ENCODE measurements at places on chromosomes 4 and X.

DNA sequence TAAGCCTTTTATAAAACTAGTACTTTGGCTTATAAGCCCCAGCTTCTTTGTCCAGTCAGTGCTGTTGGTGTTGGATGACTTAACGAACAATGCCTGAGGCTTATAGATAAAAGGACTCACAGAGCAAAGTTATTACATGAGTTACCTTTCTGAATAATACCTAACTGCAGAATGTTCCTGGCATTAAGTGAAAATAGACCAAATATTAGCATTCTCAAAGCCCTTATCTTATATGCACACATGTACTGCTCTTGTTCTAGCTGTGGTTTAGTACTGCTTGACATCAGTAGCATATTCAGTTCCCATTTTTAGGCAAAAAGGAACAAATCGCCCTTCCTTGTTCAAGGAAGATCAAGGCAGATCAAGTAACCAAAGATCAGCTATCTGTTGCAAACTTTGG is 131.6 kb downstream of the ZNF330 start:
- DNase-seq: no peak

GRCh38 chrX:38552721-38553120 is 8.6 kb upstream of the TSPAN7 start:
- DNase-seq: no peak

DNA sequence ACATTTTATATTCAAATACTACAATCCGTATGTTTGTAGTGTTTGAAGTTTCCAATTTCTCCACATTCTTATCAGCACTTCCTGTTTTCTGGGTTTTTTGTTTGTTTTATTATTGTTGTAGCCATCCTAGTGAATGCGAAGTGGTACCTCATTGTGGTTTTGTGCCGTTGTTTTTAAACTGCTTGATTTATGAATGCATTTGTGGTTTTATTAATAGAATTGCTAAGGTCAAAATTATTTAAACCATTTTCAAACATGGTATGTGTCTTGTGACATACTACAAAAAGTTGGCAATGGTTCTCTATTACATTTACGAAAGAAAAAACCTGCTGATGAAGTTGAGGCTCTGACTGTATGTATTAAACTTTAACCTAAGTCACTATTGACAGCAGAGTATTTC is 780.0 kb upstream of the MAGEB2 start:
- no peak for DNase-seq

GRCh38 chr4:41346306-41347061 is 89.8 kb downstream of the UCHL1 start:
- no peak for DNase-seq

- no peak for DNase-seq
Measured at GRCh38 chrX:77502951-77503525, 55.8 kb downstream of the FGF16 start.

DNA sequence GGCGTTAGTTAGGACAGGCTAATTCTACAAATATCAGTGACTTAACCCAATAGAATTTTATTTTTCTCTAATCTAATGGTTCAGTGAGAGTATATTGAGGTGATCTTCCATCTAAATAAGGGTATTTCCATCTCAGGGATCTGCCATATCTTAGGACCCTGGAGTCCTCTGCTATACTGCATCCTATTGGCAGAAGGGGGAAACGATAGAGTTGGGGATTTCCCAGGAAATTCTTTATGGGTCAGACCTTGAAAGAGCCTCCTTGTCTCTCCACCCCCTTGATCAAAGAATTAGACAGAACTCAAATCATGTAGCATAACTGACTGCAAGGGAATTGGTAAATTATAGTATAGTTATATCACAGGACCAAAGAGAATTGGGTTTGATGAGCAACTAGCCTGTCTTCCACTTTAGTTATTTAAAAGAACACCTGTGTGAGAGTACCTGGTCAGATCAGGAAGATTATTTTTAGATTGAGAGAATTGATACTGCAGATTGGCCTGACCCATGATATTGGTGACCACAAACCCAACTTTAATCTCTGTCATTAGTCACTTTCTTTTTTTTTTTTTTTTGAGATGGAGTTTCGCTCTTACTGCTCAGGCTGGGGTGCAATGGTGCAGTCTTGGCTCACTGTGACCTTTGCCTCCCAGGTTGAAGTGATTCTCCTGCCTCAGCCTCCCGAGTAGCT is 25.6 kb downstream of the SMARCA5 start:
- DNase-seq: no peak

DNA sequence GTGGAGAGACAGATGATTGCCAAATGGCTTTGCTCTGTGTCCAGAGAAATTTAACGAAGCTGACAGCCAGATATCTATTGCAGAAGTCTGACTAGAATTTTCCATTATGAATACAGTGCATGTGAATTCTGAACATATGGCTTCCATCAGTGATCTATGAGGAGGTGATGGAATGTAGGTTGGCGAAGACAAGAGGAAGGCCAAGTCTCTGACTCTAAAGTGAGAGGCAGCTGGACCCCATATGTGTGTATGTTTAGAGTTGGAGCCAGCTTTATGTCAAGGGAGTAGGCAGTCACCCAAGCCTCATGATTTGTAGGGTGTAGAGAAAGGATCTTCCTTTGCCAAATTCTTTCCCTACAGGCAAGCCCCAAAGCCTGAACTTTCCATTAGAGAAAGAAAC is 76.2 kb upstream of the TEX13D start:
- DNase-seq: no peak

GRCh38 chr4:127730142-127730913 is at the start of gene SLC25A31:
TSS of gene SLC25A31 (plus strand) at chr4:127730400. CDS start at chr4:127730546, 146 bp downstream.
- no peak for DNase-seq

DNA sequence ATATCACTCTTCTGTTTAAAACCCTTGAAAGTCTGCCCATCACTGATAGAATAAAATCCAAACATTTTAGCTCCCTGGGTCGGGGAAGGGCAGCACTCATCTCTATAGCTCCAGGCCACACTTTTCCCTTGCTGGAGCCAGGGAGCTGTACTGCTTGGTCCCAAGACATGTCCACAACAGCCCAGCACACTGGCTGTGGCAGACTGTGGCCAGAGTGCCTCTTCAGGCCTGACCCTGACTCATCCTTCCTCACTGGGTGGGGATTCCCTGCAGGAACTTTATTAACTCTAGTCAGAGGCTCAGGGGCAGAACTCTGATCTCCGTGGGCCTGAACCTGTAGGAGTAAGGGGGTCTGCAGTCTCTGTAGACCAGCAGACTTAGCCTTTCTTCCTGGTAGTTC is 69.8 kb upstream of the CAPN6 start:
- no peak for DNase-seq

GRCh38 chr4:15145709-15146108 is 143.4 kb downstream of the CPEB2 start:
- DNase-seq: no peak

- DNase-seq: no peak
Measured at GRCh38 chrX:134480061-134480460, 20.1 kb downstream of the HPRT1 start.

- DNase-seq: no peak
Measured at GRCh38 chr4:172308078-172308477, 494.9 kb downstream of the GALNTL6 start.

GRCh38 chrX:48591255-48591791 is 6.0 kb upstream of the WDR13 start:
- DNase-seq: no peak

GRCh38 chr4:10506077-10506476 is 48.9 kb upstream of the ZNF518B start:
- DNase-seq: no peak

- peak; percentile 72 for DNase-seq
Measured at GRCh38 chrX:56763556-56764152, 34.6 kb downstream of the NBDY start.

- DNase-seq: no peak
Measured at GRCh38 chrX:20519146-20519545, 252.4 kb upstream of the RPS6KA3 start.

GRCh38 chr4:55308071-55308470 is 38.0 kb upstream of the SRD5A3 start:
- DNase-seq: no peak

GRCh38 chrX:31931225-31931624 is 859.4 kb upstream of the FTHL17 start:
- DNase-seq: no peak

GRCh38 chr4:62398318-62398717 is 1198.2 kb downstream of the ADGRL3 start:
- no peak for DNase-seq

DNA sequence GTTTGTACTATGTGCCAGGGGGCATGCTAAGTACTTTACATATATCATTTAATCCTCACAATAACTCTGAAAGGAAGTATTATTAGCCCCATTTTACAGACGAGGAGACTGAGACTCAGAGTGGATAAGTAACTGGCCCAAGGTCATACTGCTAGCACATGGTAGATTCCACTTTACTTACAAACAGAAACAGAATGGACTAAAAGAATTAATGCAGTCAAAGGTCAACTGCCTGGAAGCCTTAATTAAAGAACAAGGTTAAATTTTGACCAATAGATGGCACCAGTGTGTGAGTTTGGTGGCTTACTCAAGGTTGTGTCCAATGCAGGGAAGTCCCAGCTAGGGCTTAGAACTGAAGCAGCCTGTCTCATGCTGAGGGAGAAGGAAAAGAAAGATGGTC is 4.7 kb downstream of the RIPPLY1 start:
- no peak for DNase-seq

DNA sequence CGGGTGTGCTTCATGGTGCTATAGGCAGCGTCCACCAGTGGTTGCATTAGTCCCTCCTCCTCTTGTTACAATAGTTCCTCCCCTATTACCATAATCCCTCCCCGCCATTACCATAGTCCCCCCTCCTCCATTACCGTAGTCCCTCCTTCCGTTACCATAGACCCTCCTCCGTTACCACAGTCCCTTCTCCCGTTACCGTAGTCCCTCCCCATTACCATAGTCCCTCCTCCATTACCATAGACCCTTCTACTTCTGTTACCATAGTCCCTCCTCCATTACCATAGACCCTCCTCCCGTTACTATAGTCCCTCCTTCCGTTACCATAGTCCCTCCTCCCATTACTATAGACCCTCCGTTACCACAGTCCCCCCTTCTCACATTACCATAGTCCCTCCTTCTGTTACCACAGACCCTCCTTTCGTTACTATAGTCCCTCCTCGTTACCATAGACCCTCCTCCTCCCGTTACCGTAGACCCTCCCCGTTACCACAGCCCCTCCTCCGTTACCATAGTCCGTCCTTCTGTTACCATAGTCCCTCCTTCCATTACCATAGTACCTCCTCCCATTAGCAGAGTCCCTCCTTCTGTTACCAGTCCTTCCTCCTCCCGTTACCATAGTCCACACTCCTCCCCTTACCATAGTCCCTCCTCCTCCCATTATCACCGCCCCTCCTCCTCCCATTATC is 129.6 kb downstream of the DHRSX start:
- DNase-seq: no peak

- no peak for DNase-seq
Measured at GRCh38 chrX:149074398-149074797, 430.7 kb downstream of the IDS start.

GRCh38 chr4:39763714-39764572 is 66.0 kb downstream of the UBE2K start:
- no peak for DNase-seq

DNA sequence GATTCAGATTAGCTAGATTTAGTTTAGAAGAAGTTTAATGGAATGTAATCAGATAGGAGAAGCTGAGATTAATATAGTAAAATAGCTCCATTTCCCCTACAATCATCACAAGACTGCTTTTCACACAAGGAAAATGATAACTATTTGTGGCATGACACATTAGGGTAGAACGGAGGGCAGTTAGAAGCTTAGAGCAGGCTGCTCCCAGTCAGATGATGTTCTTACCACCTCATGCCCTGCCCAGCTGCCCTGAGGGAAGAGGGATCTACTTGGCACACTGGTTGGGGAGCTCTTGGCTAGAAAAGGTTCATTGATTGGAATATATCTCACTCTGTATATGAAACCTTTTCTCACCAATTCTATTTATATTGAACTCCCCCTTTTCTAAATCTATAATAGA is 180.7 kb upstream of the IL15 start:
- no peak for DNase-seq

DNA sequence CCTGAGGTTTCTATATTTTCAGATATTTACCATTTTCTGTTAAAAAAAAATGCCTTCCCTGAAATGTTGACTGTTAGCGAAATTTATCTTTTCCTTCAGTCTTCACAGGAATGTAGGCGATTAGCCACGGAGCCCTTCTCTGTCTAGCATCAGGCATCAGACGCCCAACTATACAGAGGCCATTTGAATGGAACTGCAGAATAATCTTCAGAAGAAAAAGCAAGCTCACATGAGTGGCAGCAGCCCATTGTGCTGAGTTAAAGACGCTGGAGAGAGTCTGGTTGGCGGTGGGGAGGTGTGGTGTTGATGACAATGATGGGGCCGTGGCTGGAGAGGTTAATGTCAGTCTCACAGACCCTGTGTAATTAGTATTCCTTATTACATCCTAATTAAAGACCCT is 196.8 kb upstream of the LEF1 start:
- no peak for DNase-seq

DNA sequence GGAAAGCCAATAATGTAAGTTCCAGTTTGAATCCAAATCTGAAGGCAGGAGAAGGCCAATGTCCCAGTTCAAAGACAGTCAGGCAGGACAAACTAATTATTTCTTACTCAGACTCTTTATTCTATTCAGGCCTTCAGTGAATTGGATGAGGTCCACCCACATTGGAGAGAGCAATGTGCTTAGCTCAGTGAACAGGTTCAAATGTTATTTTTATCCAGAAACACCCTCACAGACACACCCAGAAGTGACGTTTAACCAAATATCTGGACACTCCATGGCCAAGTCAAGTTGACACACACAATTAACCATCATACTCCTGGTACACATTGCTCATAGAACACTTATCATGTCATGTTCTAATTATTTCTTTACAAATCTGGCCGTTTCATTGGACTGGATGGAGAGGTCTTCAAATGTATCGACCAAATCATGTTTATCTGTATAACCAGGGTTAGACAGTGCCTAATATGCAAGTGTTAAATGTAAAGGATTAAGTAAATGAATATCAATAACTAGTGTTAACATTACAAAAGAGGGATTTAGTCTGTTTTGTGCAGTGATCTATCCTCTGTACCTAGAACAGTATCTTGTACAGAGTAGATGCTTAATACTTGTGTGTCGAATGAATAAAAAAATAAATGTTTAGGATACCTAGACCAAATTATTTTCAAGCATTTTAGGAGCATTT is 27.1 kb upstream of the XK start:
- no peak for DNase-seq

DNA sequence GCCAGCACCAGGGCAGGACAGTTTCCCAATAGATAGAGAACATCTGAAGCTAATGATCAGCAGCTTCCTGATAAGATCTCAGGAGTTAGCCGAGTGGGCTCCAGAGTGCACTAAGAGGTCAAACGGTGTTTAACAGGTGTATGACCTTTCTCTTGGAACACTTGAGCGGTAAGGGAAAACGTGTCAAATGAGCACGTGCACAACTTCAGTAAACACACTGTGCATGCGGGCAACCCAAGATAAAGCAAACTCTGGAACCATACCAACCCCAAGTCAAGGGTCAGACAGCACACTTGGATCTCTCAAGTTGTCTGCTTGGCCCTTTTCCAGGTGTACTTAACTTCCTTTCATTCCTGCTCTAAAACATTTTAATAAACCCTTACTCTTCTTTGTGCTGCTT is 1941.5 kb upstream of the PCDH10 start:
- DNase-seq: no peak

All from T-helper 9 cell (primary cell).